ENCODE measurements at places on chromosomes 4 and X. TPM values are rescaled to one million over a fixed set of nuclear protein-coding genes. Genes with fewer than 3 reads are reported as not detected.

GRCh38 chrX:53440621-53441517 lies 6.7 kb upstream of the HSD17B10 start:
- DNase-seq = no peak

Gene DMRTC1B
- total RNA-seq = not detected

Gene PCDH7
- total RNA-seq = not detected

Gene TLR10
- total RNA-seq = not detected

Measured in K562 (cell line).